ENCODE measurements at places on chromosomes 5 and 9.
A peak's percentile ranks its signal among the peaks of the same experiment; 100 is the strongest.

- peak; percentile 84 for DNase-seq
These were observed 2.0 kb downstream of the CD74 start for GRCh38 chr5:150410524-150411244.

DNA sequence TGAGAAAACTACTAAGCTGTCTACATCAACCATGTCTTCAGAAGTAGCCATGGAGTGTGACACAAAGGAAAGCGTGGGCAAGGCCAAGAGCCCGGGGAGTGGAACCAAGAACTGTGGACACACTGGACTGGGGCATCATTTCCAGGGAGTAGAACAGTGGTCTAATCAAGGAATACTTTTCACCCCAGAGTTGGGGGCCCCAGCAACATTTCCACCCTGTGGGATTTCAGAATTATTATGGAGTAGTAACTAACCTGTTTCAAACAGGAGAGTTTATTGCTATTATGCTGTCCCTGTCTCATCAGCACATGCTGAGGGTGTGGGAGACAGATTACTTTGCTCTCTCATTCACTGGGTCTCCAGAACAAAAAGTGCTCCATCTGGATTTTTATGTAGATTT lies 58.0 kb upstream of the FSTL4 start:
- no peak for DNase-seq

DNA sequence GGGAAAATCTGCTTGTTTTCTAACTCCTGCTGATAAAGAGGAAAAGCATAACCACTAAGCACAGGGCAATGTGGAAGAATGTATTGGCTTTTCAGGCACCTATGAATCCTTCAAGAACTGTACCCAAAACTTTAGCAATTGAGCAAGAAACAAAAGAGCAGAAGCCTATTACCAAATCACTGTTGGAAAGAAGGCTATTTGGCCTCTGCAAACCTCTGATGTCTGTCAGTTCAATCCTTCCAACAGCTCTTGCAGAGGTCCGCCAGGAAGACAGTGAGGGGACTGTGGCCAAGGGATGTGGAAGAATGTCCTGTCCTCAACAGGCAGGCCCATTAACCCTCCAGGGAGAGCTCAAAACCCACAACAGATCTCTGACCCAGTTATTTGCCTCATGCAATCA lies 328.6 kb downstream of the ENC1 start:
- no peak for DNase-seq

DNA sequence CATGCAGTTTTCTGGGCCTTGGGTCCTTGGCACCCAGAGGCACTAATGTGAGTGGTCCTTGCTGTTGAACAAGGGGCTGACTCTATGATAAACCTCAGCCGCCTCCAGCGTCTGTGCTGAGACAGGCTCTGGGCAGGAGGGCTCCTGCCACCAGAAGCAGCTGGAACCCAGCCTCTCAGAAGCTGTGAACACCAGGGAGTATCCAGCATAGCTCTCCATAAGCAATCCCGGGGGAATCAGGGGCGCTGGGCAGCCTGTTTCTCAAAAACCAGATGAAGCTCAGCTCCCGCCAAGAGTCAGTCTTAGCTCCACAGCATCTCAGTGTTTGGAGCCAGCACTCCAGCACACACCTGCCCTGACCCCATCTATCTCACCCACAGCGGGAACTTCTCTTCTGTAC lies 170.2 kb downstream of the HSPA4 start:
- DNase-seq = no peak

GRCh38 chr9:136572828-136573625 lies 27.2 kb upstream of the NOTCH1 start:
- DNase-seq = no peak
